ENCODE measurements at places on chromosomes 2 and 18.

DNA sequence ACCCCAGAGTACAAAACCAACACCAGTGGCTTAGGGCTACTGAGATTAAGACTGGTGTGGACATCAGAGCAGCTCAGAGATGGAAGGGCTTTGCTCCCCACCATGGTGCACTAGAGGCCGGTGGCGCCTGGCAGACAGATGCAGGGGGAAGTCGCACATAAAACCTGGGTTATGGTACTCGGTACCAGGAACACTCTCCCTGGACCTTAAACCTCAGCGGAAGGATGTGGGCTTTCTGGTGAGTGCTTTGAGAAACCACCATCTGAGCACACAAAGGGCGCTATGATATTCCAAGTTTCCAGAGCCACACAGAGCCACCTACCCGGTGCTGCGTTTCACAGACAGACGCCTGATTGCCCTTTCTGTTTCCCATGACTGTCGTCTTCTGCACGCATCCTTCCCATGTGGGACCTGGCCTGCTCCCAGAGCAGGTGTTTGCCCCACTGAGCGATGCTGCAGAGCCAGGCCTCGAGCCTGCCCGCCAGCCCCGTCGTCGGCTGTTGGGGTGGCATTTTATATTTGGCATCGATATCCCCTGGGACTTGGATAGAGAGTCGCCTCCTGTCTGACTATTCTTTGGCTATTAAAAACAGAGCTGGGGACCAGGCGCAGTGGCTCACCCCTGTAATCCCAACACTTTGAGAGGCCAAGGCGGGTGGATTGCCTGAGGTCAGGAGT is 89.5 kb upstream of the ODC1 start:
- DNase-seq: no peak

DNA sequence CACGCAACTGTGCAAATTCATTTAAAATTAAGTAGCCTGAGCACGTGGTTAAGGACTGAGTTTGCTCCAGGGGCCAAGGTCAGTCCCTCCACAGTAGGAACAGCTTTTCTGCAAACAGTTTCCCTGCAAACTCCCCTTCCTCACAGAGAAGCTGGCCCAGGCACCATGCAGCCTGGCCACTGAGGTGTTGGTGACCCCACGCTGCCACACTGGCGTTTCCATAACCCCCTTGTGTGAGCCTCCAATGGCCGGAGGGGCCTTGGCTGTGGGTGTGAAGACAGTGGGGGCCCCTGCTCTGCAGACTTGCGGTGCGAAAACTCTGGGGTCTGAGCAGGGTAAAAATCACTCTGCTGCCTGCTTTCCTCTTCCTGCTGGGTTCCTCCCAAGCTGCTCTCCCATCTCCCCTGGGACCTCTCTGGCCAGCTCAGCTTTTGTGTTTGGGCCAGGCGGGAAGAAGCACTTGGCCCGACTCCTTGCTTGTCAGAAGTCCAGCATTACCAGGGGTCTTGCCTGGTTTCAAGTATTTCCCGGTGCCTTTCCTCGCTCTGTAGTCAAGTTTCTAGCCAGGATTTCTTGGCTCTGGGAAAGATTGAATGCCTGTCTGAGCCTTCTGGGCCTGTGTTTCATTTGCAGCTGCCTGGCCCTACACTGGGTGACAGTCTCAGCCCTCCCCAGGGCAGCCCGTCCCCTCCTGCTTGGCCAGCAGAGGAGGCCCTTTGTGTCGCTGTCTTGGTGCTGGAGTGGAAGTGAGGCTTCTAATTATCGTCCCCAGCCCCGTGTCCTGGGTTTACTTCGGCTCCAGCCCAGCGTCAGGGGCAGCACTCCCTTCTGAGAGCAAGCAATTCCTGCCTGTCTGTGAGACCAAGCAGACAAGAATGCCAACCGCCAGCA is 131.4 kb upstream of the SLC1A4 start:
- DNase-seq: no peak

- DNase-seq: peak; percentile 4
These were observed 105.8 kb downstream of the MTCL1 start for GRCh38 chr18:8811115-8811514.

GRCh38 chr2:233791151-233791882 is 13.2 kb downstream of the MROH2A start:
- no peak for DNase-seq

DNA sequence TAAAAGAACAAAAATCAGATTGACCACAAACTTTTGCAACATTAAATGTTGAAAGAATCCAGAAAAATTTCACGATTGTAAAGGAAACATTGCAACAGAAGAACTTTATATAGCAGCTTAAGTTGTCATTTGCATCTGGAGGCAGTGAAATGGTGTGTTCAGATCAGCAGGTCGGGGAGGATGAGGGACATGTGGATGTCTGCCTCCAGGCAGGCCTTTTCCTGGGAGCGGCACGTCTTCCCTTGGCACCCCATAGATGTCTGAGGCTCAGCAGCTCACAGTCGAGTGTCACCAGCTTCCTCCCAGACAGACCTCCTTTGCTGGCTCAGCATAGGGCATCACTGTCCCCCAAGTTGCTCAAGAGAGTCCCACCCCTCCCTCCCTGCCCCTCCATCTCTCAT is 44.3 kb upstream of the ASB1 start:
- no peak for DNase-seq

GRCh38 chr2:129274038-129274415 is 705.4 kb upstream of the RAB6C start:
- DNase-seq: no peak

GRCh38 chr18:46868169-46868921 is 49.0 kb downstream of the PIAS2 start:
- DNase-seq: no peak

- no peak for DNase-seq
These were observed 40.7 kb downstream of the ODC1 start for GRCh38 chr2:10407432-10407831.

DNA sequence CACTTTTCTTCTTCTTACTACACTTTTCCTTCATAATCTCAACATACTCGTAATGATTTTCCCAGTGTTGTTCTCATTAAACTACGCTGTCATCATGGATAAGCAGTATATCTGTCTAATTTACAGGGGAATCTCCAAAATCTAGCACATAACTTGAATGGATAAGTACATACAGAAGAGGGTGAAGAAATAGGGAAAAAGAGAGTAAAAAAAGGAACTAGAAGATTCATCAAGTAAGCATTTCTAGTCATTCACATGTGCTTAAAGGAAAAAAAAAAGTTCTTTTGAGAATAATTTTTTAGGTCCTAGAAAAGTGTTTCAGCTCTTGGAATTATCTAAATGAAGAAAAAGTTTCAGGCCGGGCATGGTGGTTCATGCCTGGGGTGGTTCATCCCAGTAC is 51.6 kb downstream of the SRBD1 start:
- DNase-seq: no peak

- DNase-seq: no peak
These were observed 16.9 kb upstream of the ZNF804A start for GRCh38 chr2:184581391-184581790.

DNA sequence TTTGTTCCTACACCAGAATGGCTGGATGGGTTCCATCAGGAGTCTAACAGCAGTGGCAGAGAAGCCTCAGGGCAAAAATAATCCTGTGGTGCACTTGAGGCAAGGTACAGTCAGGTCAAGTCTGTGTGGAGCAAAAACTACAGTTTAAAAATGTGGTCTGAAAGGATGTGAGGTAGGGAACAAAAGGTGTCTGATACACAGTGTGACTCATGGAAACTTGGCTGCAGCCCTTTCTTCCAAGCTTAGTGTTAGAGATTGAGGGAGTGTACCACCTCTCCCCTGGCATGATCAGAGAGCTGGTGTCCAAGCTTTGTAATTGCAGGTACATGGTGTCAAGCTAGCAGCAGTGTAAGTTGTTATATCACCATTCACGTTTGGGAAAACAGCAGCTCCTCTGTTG is 8.9 kb downstream of the ANKAR start:
- no peak for DNase-seq

GRCh38 chr2:165627470-165627869 is 158.0 kb downstream of the CSRNP3 start:
- DNase-seq: no peak

DNA sequence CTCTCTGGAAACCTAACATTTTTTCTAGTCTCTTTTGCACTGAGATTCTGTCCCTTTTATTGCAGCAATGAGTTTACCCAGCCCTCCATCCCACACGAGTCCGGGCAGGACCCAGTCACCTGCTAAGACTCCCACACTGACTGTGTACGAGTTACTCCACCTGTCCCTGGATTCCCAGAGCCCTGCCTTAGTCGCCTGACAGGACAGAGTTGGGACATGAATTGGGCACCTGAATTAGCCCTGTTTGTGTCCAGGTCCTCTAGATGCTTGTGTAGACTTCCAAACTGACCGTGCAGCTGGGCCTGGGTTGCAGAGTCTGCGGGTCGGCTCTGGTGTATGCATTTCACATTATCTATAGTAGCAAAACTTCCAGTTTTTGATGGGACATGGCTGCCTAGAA is 238.7 kb downstream of the VAPA start:
- DNase-seq: no peak

GRCh38 chr2:187126247-187127005 is 277.5 kb upstream of the ZSWIM2 start:
- no peak for DNase-seq

- no peak for DNase-seq
These were observed 17.0 kb downstream of the TNFAIP6 start for GRCh38 chr2:151374436-151374835.

DNA sequence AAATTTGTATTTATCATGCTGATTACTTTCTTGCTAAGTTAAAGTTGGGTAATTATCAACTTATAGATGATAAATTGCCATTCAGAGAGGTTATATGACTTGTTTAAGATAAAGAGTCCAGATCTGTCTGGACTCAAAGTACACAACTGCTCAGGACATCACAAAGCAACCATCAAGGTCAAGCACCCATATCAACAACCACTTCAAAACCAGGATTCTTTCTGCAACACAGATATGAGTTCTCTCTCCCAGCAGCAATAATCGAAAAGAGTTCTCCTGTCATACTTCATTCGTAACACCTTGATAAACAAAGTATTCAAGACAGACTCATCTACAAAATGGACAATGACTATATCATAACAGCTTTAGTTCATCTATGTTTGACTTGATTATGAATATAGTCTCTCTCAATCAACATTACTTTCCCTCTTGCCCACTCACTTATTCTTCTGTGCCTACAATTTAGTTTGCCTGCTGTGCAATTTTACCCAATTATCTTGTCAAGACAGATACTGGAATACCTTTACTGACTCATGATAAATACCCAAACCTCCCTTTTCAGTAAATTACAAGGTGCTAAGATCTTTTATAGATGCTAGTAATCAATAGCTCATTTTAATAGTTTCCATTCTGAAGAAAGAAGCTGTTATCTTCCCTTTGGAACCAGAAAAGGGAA is 281.8 kb downstream of the NBAS start:
- DNase-seq: no peak

DNA sequence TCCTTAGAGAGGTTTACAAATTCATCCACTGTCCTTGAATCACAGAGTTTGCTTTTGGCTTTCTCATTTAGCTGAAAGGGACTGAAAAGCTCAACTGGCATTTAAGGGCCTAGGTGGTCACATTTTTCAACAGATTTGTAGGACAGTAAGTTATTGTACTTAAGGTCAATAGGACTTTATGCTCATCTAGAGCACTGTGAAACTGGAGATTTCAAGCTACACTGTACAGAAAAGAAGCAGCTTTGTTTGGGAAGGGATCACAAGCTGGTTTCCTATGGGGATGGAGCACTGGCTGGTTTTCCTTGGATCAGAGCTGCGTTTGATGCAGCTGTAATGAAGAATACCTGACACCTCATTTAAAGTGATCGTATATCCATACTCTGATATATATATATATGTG is 482.7 kb downstream of the FBXO15 start:
- DNase-seq: no peak

DNA sequence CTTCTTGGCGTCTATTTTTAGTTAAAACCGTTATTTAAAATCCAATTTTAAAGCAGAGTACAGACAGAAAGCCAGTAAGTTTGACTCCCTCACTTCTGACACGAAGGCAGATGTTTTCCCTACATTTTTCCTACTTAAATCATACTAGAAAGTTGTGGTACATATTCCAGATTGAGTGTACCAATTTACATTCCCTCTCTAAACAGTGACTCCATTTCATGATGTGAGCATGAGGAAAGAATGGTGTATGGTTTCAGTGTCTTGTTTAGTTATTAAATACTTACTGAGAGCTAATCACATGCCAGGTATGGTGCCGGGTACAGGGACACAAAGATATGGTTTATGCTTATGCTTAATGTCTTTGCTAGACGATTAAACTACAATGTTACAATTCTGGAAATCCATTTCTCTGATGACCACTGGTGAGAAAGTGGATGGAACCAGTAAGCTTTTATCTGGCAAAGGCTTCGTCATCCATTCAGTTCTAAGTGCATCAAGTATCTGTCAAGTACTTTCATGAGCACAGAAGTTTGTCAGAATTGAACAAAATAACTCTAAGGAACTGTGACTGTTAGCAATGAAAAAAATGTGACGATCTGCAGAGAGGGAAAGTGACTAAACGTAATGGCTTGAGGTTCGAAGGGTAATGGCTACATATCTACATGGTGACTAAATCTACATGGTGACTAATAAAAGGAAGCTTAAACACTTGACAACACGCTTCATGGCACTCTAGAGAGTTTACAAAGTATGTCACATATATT is 25.7 kb downstream of the MAP4K3 start:
- DNase-seq: no peak
